ENCODE measurements at places on chromosomes 13 and 19.

DNA sequence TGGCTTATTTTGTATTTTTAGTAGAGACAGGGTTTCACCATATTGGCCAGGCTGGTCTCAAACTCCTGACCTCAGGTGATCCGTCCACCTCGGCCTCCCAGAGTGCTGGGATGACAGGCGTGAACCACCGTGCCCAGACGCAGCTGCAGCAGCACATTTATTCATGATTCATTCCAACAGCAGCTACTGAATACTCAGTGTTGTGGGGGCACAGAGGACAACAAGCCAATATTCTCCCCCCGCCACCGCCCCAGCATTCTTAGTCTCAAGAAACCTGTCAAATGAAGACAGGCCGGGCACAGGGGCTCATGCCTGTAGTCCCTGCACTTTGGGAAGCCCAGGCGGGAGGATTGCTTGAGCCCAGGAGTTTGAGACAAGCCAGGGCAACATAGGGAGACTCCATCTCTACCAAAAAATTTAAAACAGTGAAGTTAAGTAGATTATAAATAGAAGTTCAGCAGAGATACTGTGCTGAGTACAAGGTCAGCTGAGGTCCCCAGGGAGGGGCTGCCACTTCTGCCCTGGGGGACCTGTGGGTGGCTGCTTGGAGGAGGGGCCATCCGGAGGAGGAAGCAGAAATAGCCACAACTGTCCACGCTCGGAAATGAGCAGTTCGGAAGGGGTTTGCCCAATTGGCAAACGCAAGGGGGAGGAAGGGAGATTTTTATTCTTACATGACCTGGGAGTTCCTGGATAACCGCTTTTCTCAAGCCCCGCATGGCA, 4.3 kb downstream of the DOT1L start:
- no peak for DNase-seq

GRCh38 chr19:18322318-18322758, 538 bp downstream of the LSM4 start:
- DNase-seq = no peak

DNA sequence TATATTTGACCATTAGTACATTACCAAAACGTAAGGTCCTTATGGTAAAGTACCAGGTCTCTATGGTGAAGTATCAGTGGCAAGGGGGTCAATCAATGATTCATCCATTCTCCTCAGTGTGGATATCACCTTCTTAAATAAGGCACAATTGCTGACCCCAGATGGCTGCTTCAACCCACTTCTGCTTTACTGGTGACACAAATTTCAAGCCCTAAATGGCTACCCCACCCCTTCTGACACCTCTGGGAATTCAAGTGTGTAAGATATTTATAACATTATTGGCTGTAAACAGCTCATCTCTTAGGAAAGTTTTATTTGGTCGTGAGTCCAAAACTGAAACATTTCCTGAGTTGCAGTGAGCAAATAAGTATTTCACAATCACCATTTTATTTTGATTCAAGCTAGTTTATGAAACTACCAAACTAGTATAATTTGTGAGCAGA, 7.9 kb upstream of the WBP4 start:
- no peak for DNase-seq

- DNase-seq = no peak
Measured at GRCh38 chr19:38596057-38596981, 21.4 kb downstream of the MAP4K1 start.

DNA sequence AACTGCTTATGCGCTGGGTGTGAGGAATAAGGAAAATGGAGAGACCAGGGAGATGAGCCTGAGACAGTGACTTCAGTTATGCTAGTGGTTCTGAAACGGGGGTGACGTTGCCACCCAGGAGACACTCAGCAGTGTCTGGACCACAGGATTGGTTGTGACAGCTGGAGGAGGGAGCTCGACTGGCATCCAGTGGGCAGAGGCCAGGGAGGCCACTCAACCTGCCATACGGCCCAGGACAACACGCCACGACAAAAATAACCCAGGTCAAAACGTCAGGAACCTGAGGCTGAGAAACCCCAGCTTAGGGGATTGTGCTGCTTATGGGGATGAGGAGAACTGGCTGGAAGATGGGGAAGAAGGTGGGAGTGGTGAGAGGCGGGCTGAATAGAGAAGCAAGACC, 10.4 kb downstream of the ZSCAN5A start:
- DNase-seq = no peak

DNA sequence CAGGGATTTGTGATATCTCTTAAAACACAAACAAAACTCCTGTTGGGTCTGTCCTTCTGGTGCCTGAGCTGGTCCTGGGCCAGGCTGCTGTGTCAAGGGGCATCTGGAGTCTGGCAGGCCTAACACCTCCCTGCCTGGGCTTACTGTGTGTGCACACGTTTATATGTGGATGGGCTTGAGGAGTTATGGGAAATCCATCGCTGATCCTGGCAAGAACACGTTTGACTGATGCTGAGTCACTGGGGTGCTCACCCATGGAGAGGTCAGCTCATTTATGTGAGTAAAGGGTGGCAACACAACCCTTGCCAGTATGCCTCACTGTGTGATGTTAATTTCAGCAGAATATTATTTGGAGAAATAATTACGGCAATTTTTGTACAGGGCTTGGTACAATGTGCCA, 44.5 kb upstream of the PCDH8 start:
- DNase-seq = no peak

DNA sequence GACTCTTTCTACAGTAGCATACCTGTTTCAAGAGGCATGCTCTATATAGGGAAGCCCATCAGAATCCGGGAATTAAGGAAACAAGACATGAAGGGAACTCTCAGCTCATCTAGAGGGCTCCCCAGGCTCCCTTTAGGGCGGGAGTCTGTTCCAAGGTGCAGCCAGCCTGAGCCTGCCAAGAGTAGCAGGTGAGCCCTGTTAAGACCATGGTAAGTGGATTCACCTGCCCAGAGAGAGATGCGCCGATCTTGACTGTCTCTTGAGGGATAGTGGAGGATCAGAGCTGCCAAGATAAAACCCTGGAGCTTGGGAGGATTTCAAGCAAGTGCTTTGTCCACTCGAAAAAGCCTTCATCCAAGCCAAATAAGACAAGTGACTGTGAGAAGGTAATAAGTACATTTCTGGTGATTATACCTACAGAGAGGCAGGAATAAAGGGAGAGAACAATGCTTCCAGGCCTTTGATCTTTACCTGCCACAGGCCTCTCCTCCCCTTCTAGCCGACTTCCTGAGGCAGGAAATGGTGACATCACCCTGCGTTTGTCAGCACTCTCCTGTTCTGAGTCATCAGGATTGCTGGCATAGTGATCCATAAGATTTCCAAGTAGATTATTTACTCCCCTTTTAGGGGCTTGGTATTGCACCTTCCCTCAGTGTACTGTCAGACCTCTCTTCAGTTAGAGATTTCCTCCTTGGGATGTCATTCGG, 31.5 kb downstream of the KLF5 start:
- DNase-seq = no peak

DNA sequence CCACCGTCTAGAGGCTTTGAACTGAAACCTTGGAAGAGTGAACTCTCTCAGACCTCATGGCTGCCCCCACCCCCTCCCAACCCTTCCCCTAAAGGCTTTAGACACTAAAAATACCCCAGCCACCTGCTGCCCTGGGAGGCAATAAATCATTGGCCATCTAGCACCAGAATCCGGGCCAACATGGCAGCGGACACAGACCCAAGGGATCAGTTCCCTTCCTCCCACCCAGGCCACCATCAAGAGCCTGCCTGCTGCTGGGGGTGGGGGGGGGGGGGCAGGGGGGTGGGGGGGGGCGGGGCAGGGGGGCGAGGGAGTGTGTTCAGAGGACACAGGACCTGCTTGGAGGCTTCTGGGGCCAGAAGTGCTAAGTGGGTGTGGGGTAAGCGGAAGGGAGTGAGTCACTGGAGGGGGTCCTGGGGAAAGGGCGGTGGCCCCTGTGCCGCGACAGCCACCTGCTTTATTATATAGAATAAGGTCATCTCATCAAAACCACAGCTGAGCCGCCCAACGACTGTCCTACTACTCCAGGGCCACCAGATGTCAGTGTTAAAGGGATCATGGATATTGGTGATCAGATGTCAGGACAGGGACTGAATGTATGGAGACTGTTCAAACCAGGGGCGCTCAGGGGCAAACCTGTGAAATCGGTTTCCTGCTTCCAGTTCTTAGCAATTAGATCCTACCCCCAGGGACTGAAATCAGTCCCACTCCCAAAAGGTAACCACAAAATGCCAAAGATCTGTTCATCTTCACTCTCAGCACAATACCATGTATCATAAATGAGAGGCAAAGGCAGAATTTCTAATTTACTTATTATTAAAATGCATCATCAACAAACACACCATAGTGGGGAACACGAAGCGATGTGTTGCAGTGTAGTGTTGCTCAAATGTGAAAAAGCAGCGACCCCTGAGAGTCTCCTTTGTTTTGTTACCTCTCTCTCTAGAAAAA, 24.3 kb downstream of the ARL11 start:
- DNase-seq = no peak

DNA sequence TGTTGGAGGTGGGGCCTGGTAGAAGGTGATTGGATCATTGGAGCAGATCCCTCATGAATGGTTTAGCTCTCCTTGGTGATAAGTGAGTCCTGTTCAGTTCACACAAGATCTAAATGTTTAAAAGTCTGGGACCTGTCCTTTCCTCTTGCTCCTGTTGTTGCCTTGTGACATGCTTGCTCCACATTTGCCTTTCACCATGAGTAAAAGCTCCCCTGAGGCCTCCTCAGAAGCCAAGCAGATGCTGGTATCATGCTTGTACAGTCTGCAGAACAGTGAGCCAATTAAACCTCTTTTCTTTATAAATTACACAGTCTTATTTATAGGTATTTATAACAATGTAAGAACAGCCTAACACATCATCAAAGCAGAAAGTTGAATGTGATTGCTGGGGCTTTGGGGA, 24.2 kb upstream of the RFC3 start:
- no peak for DNase-seq

DNA sequence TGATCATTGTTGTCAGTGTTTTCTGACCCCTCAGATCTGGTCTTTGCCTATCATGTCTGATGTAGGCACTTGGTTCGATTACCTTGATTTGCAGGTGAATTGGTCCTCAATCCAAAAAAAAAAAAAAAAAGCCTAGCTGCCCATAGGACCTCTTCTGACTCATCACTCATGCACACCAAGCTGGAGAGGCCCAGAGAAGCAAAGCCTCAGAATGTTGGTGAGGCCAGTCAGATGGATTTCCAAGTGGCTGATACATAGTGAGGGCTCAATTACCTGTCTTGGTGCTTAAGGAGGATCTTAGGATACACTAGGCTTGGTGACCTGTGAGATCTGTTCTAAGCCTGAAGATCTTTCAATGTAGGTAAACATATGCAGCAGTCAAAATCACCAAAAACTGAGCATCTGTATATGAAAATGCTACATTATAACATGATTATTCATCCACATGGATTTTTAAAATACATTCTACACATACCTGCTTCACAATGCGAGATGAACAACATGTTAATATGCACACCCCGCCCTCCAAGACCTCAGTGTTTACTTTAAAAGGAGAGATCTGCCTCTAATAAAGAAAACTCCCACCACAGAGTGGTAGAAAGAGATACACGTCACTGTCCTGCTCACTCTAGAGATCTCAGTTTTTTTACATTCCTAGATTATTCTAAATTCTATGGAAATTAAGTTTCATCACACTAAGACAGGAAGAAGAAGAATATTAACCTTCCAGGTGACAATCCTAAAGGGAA, 79.9 kb upstream of the RAP2A start:
- no peak for DNase-seq

DNA sequence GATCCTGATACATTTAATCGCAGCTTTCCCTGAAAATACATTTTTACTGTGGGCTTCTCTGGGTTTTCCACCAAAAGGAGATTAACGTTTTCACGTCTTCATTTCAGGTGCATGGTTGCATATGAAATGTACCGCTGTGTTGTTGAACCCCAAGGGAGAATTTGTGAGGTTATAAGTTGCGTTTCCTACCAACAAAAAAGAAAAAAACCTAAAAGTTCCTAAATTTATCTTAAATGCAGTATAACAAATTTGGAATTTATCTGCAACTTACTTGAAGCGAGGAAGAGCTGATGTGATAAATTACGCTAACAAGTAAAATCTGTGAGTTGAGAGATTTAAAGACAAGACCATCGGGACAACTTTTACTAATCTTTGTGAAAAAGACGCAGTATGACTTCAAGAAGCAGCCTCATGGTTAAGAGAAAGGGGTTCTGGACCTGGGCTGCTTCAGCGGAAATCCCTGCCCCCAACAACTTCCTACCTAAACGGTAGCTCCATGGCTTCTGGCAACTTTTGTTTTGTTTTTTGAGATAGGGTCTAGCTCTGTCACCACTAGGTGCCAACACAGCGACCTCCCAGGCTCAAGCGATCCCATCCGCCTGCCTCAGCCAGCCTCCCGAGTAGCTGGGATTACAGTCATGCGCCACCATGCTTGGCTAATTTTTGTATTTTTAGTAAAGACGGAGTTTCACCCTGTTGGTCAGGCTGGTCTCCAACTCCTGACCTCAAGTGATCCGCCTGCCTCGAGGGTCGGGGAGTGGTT, 958 bp upstream of the OBI1 start:
- no peak for DNase-seq

GRCh38 chr13:82447416-82448077, 1434.7 kb downstream of the SLITRK1 start:
- DNase-seq = no peak

- DNase-seq = no peak
Measured at GRCh38 chr19:31513841-31514240, 164.6 kb upstream of the TSHZ3 start.

GRCh38 chr19:50314724-50315708, 14.2 kb downstream of the KCNC3 start:
- DNase-seq = no peak

GRCh38 chr13:30792285-30793000, 57.1 kb downstream of the ALOX5AP start:
- DNase-seq = no peak

DNA sequence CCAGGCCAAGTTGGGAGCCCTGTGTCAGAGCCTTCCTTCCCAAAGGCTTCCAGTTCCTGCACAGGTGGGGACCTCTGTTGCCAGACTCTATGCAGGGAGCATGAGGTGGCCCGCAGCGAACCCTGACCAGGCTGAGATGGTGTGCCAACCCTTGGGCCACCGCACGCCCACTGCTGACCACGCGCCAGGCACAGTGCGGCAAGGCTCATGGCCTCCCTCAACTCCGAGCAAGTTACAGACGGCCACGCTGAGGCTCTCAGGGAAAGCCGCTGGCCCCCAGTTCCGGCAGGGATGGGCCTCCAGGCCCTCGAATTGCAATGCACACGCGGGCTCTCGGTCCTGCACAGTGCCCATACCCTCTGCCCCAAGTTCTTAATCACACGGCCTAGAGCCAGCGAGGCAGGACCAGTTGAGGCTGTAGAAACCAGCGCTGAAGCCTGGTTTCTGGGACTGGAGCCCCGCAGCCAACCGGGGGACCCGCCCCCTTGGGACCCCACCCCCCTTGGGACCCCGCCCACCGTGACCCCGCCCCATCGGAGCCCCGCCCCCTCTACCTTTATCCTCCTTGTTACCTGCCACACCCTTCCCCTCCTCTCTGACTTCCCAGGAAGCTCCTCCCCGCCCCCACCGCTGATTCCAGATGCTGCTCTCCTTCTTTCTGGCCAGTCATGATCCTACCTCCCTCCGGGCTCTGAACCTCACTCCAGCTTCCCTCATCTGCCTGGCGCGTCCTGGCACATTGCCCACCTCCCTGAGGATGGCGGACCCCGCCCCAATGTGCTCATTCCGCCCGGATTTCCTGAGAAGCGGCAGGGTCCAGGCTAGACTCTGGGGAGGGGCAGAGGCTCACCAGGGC, 6.0 kb downstream of the PEX11G start:
- no peak for DNase-seq
